ENCODE measurements at places on chromosomes 16 and 17. TPM values are rescaled to one million over a fixed set of nuclear protein-coding genes. Genes with fewer than 3 reads are reported as not detected.

Gene ADAMTS18
- total RNA-seq = 0.59 TPM

Gene ABHD15
- 5.0 TPM for total RNA-seq

Gene CDH1
- 3.3 TPM for total RNA-seq

GRCh38 chr16:27462200-27462845 lies 60.3 kb downstream of the IL21R start:
- H3K36me3 ChIP-seq = peaks cover 2% of the 10 kb centered on the region
- no peaks in the 10 kb centered on the region for H3K27me3 ChIP-seq
- no peak overlapping the region for H3K27ac ChIP-seq
- no peak for DNase-seq
- H3K4me3 ChIP-seq = no peak overlapping the region

- no peak for DNase-seq
- no peaks in the 10 kb centered on the region for H3K36me3 ChIP-seq
- H3K4me3 ChIP-seq = no peak overlapping the region
- H3K4me1 ChIP-seq = no peaks in the 10 kb centered on the region
Observed at GRCh38 chr16:81595629-81596292, 151.2 kb downstream of the CMIP start.

DNA sequence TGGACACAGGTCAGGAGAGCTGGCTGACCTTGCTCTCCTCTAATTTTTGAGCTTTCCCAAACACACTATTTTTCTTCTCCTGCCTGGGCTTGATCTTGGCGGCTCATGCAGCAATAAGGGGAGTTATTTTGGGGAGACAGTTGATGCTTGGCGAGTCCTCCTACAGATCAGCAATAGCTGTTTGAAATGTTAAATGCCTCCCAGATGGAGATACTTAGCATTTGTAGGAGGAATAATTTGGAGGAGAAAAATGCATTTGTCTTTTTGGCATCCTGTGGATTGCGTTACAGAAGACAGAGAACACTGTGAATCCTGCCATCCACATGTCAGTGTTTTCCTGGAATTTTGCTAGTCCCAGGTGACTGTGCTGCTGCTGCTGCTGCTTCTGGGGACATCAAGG lies 328.0 kb upstream of the XYLT1 start:
- DNase-seq = no peak
- no peaks in the 10 kb centered on the region for H3K4me1 ChIP-seq
- H3K4me3 ChIP-seq = no peak overlapping the region
- no peaks in the 10 kb centered on the region for H3K36me3 ChIP-seq

GRCh38 chr17:36036235-36036634 lies 18.5 kb upstream of the CCL23 start:
- no peak overlapping the region for H3K27ac ChIP-seq
- DNase-seq = no peak
- H3K4me3 ChIP-seq = no peak overlapping the region
- H3K4me1 ChIP-seq = no peaks in the 10 kb centered on the region
- H3K36me3 ChIP-seq = no peaks in the 10 kb centered on the region

DNA sequence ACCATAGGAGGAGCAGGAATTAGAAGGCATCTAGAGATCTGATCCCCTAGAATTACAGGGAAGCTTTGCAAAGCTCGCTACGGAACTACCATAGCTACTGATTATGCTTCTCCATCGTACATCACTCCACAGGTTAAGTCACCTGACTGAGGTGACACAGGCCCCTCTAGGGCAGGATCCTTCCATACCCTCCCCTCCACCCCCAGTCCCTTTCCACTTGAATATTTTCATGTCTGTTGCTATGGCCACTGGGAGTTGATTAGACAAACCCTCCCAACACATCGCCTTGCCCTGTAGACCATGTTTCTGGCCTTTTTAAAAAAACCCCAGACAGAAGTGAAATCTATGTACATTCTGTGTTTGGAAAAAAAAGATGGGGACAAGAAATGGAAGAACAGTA lies 287.1 kb downstream of the SOX9 start:
- H3K4me1 ChIP-seq = peaks cover 4% of the 10 kb centered on the region
- H3K36me3 ChIP-seq = no peaks in the 10 kb centered on the region
- no peaks in the 10 kb centered on the region for H3K27me3 ChIP-seq
- no peak for DNase-seq
- no peak overlapping the region for H3K4me3 ChIP-seq

- no peaks in the 10 kb centered on the region for H3K27me3 ChIP-seq
- no peaks in the 10 kb centered on the region for H3K4me1 ChIP-seq
- no peak overlapping the region for H3K4me3 ChIP-seq
Observed at GRCh38 chr17:49086316-49086605, 46.3 kb upstream of the B4GALNT2 start.

GRCh38 chr16:71930013-71930563 lies 34.8 kb downstream of the IST1 start:
- H3K27me3 ChIP-seq = no peaks in the 10 kb centered on the region
- no peak for DNase-seq
- no peak overlapping the region for H3K4me3 ChIP-seq
- H3K27ac ChIP-seq = no peak overlapping the region
- no peaks in the 10 kb centered on the region for H3K36me3 ChIP-seq
- peaks cover 26% of the 10 kb centered on the region for H3K4me1 ChIP-seq

DNA sequence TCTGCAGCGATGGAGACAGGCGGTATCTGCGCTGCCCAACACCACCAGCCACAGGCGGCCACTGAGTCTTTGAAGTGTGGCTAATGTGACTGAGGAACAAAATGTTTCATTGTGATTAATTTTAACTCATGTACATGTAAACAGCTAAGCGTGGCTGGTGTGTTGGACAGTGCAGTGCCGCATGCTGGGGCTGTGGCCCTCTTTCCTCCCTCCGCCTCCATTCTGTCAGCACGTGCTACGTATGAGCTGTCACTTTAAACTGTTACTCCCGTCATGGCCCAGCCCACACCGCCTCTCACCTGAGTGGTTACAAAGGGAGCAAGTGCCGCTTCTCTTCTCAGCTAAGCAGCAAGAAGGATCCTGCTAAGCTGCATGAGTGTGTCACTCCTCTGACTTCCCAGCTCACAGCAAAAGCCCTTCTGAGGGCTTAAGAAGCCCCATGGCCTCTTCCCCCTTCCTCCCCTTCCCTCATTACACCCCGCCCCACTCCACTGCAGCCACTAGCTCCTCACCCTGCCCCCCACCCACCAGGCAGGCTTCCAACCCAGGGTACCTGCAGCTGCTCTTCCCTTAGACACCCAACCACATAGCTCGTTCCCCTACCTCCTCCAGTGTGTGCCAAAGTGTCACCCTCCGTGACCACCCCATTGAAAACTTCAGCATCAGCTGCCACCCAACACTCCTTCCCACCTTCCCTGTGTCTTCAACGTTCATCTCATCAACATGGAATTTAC lies 15.0 kb downstream of the HASPIN start:
- peaks cover 19% of the 10 kb centered on the region for H3K4me1 ChIP-seq
- peak; percentile 50 for DNase-seq
- no peaks in the 10 kb centered on the region for H3K36me3 ChIP-seq

DNA sequence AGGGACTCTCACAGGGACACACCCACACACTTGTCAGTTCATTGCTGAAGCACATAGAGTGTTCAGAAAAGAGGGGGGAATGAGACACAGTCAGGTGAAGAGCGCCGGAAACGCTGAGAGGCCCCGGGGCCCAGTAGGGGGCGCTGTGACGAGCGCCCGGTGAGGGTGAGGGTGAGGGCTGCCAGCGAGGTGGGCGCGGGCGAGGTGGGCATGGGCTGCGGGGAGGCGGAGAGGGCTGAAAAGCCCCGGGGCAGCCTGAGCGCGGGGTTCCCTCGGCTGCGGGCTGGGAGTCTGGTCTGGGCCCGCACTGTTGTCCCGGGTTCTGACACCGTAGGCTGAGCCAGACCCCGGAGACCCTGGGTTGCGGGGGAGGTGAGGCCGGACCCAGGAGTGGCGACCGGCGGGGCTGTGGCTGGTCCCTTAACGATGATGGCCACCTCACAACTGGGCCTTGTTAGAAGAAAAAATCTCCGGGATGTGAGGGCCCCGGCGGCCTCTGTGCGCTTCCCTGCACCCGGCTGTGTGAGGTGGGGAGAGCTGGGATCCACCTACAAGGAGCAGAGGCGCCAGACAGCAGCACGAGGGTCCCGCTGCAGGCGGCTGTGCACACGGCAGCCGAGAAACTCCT lies 91.4 kb downstream of the C16orf78 start:
- peaks cover 27% of the 10 kb centered on the region for H3K27me3 ChIP-seq
- peak; percentile 75 for DNase-seq
- peak overlapping the region; percentile 53 for H3K4me3 ChIP-seq
- H3K4me1 ChIP-seq = peaks cover 32% of the 10 kb centered on the region
- no peak overlapping the region for H3K27ac ChIP-seq
- no peaks in the 10 kb centered on the region for H3K36me3 ChIP-seq

DNA sequence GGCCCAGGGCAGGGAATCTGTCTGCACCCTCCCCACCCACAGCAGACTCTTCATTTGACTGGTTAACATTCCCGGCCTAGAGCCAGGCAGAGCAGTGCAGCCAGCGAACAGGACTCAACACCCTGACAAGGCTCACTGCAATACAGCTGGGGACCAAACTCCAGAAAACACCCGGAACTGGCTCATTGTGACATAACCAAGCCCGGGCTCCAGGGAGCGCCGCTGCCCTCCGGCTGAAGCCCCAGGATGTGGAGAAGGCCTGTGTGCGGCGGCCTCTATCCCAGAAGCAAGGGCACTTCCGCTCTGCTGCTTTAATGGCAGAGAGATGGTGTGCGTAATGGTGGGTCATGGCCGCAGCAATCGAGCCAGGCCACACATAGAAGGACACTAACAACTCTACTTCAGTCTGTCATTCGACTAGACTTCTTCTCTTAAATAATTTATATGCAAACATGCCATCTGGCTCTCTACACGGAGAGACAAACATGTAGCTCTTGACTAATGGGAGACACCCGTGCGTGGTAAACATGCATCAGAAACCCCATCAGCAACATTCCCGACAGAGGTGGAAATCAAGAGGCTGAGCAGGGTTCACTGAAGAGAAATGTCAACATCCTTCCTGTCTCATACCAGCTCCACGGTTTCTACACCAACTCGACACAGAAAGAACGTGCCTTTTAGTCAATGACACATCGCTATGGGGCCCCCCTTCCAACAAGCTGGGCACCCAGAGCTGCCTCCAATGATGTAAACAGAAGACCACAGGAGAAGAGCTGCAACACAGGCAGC lies 18.0 kb downstream of the KLHDC4 start:
- H3K4me1 ChIP-seq = no peaks in the 10 kb centered on the region
- no peak for DNase-seq
- H3K27me3 ChIP-seq = no peaks in the 10 kb centered on the region
- no peaks in the 10 kb centered on the region for H3K36me3 ChIP-seq

DNA sequence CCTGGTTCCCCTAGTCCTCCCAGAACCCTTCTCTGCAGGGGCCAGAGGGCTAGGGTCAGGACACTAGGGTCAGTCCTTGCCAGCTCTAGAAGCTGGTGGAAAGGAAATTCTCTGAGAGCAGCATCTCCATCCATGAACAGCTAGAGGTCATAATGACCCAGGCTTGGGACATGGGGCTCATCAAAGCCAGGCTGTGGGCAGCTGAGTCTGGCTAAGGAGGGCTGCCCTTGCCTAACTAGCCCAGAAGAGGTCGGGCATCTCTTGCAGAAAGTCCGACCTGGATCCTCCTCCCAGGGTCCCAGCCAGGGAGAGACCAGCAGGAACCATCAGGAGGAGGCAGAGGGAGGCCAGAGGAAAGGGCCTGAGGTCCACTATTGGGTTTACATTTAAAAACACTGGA lies 4.3 kb downstream of the MPO start:
- H3K27me3 ChIP-seq = peaks cover 5% of the 10 kb centered on the region
- H3K4me3 ChIP-seq = no peak overlapping the region
- H3K4me1 ChIP-seq = no peaks in the 10 kb centered on the region
- DNase-seq = no peak
- no peaks in the 10 kb centered on the region for H3K36me3 ChIP-seq
